ENCODE measurements at places on chromosomes 12 and 14. TPM values are rescaled to one million over a fixed set of nuclear protein-coding genes. Genes with fewer than 3 reads are reported as not detected.

DCTN2 gene
- total RNA-seq = 95.6 TPM

OLR1 gene
- not detected for total RNA-seq

PPFIA2 gene
- 2.2 TPM for total RNA-seq

TSPAN11 gene
- total RNA-seq = 0.20 TPM

TAS2R13 gene
- 2.2 TPM for total RNA-seq

NRL gene
- 0.78 TPM for total RNA-seq

COL2A1 gene
- not detected for total RNA-seq

YAF2 gene
- 13.9 TPM for total RNA-seq

LTB4R2 gene
- total RNA-seq = 5.3 TPM

BMP4 gene
- 0.39 TPM for total RNA-seq

GALNT8 gene
- total RNA-seq = 0.39 TPM

KRT2 gene
- total RNA-seq = not detected

NPAS3 gene
- 1.5 TPM for total RNA-seq

TMEM119 gene
- 143 TPM for total RNA-seq

PRB2 gene
- total RNA-seq = not detected

ERG28 gene
- 10.3 TPM for total RNA-seq

PRR13 gene
- total RNA-seq = 61.2 TPM

RPL36AL gene
- 231 TPM for total RNA-seq

KRT74 gene
- total RNA-seq = not detected

ZCCHC8 gene
- 19.9 TPM for total RNA-seq

EGLN3 gene
- total RNA-seq = 0.39 TPM

GLT8D2 gene
- total RNA-seq = 13.2 TPM

HOTAIR gene
- total RNA-seq = not detected

GRIN2B gene
- total RNA-seq = not detected

CLEC1B gene
- total RNA-seq = not detected

A2ML1 gene
- under 0.01 TPM for total RNA-seq

RAD51B gene
- total RNA-seq = 30.9 TPM

CD163 gene
- total RNA-seq = under 0.01 TPM

LRRC43 gene
- total RNA-seq = under 0.01 TPM

TMEM30B gene
- 0.20 TPM for total RNA-seq

CYP46A1 gene
- total RNA-seq = 0.37 TPM

OTX2 gene
- total RNA-seq = not detected

C12orf54 gene
- not detected for total RNA-seq

NRXN3 gene
- under 0.01 TPM for total RNA-seq

TSPAN19 gene
- total RNA-seq = under 0.01 TPM

PTCSC3 gene
- total RNA-seq = not detected

ANKRD33 gene
- total RNA-seq = 1.5 TPM

KRT82 gene
- total RNA-seq = not detected

GPRC5D gene
- total RNA-seq = not detected

SGPP1 gene
- 27.8 TPM for total RNA-seq

LRRIQ1 gene
- total RNA-seq = 0.59 TPM

DTX3 gene
- total RNA-seq = 0.78 TPM
